Activated naive CD4-positive, alpha-beta T cell treated with anti-CD3 and anti-CD28 coated beads, Interleukin-2, amount 10 ng/mL, durations not matched to agents 7 days and 5 days (primary cell): ENCODE measurements at places on chromosomes 12 and 14.

DNA sequence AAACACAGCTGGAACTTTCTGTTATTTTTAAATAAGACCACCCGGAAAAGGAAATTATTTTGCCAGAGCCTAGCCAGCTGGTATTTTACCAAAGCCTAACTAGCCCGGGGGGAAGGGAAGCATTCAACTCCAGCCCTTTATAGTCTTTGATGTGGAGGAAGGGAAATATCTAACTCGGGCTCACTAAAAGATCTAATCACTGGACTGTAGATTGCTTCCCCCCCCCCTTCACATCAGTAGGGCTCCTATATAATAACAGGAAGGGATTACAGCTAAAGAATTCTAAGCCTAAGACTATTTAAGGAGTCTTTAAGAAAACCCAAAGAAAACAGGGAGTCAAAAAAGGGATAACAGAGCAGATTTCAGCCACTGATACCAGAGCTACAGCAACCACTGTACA lies 431.1 kb downstream of the KCNH5 start:
- no peak for DNase-seq

DNA sequence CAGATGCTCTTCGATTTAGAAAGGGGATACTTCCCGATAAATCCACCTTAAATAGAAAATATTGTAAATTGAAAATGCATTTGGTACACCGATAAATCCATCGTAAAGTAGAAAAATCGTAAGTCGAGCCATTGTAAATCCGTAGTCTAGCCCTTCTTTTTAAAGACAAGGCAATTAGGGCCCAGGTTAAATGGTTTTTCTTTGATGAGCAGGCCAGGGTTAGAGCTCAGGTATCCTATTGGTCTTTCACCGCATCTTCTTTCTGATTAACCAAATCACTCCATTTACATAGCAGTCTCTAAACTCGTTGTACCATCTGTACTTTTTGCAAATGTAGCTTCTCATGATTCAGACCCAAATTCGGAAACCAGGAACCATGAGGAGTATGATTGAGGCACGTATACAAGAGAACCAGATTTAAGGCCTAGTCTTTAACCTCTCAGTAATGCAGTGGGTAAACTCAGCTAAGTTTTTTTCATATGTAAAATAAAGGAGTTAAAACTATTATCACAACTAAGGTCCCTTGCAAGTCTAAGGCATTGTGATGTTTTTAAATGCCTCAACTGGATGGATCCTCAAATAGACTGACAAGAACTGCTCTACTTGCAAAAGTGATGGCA lies 2.2 kb upstream of the YAF2 start:
- no peak for DNase-seq

GRCh38 chr12:47722941-47723631 lies 2.2 kb downstream of the ENDOU start:
- no peak for DNase-seq

GRCh38 chr12:16939871-16940306 lies 333.9 kb upstream of the LMO3 start:
- DNase-seq = peak; percentile 19

DNA sequence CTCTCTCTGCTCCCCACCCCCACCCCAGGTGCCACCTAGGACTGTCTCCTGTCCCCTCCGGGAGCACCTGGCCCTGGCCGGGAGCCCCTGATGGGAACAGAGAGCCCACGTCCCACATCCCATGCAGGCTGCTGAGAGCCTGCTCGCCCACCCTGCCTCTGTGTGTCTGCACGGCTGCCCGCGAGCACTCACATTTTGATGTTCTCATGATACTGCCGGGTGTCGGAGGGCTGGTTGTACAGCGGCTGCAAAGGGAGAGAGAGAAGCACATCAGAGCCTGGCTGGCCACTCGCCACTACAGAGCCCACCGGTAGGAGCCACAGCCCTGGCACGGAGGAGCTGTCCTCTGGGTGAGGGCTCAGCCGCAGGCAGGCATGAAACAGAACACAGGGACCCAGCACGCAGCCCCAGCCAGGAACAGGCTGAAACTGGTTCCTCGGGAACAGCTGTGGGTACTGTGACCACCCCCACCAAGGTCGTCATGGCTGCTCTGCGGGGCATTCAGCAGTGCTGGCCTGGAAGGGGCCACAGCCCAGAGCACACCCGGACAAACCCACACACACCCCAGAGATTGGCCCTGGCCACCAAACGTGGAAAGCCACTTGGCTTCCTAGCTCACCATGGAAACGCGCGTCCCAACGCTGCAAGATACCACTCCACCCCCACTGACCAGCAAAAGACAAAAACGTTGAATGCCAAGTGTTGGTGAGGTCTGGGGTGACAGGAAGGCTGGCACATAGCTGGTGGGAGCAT lies 117.6 kb downstream of the NCOR2 start:
- no peak for DNase-seq

DNA sequence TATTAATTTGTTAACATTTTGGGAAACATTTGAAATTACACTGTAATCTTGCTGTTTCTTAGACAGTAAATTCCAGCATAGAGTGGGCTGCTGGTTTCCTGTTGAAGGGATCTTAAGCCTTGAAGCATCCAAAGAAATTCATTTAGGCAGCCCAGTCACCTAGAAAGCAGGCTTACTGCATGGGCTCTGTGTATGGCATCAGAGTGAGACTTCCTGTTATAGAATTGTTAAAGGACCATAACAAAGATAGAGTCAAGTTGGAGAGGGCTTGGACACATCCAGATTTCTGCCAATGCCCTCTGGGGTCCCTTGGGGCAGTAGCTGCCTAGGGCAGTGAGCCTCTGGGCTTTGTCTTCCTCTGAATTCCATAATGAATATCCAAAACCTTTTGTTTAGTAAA lies 149.2 kb downstream of the DYRK2 start:
- DNase-seq = no peak

- no peak for DNase-seq
Observed at GRCh38 chr14:64112867-64113678, 181.1 kb downstream of the ESR2 start.

DNA sequence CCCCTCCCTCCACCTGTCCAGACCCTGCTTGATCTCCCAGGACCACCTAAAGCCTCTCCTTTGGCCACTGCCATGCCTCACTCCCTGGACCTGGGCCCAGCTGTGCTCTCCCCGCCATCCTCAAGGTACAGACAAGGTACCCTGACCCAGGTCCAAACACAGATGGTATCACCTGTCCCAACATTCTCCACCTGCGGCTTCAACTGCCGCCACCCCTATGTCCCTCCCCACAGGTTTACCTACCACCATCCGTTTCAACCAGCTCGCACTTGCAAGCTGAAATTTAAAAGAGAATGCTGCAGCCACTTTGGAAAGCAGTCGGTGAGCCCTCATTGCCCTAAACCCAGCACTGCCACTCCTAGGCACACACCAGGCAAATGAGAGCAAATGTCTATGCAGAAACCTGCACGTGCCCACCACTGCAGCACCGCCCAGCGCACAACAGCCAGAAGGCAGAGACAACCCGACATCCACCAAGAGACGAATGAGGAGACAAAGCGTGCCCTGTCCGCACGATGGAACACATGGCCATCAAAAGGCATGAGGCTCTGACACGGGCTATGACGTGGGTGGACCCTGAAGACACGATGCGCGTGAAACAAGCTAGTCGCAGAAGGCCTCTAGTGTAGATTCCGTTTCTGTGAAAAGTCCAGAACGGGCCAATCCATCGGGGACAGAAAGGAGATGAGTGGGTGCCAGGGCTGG lies 71.0 kb downstream of the RFLNA start:
- no peak for DNase-seq

DNA sequence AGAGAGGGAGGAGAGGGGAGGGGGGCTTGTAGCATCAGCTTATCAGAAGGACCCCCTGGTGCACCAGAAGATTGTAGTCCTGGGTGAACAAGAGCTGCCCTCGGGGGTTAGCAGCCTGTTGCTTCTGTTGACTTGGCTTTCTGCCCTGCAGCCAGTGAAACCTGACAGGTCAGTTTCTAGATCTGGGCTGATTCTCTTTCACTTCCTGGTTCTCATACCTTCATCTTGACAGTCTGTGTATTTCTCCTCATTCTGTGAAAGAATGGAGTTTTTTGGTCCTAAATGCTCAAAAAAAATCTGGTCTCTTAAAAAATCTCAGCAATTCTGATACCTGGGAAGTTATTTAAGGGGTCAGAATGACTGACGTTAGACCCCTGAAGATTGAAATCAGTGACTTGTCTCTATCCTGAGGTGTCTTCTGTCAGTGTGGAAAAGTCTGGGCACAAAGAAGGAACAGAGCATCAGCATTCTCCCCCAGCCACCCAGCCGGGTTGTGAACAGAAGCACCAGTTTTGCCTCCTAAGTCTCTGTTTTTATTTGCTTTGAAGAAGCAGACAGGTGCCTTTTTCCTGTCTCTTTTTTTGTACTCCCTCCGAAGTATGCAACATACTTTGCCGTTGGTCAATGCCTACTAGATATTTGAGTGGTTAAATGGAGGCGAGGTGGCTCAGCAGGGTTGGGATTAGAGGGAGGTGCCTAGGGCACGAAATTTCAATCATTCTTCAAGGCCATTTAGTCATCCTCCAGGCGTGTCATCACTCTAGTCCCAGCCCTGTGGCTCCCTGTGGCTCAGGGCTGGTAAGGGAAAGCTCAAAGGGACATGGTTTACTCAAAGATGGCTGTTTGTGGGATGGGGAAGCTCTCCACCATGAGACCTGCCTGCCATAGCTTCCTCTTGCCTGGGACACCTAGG lies 24.0 kb downstream of the TTC9 start:
- DNase-seq = no peak

DNA sequence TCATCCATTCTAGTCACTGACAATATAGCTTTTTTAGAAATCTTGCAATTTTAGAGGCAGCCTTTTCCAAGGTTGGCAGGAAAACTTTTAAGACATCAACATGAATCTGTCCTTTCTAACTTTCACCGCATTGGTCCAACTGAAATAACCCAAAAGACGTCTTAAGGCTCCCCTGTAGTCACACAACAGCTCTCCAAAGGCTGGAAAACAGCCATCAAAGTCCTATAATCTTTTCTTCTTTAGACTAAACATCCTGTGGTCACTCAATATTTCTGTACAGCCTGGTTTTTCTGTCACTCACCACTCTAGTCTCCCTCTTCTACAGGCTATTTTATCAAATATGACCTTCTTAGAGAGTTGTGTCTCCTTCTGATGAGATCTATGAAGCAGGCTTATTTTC lies 4.5 kb upstream of the PTPRB start:
- DNase-seq = no peak

- no peak for DNase-seq
Observed at GRCh38 chr12:77667101-77667500, 163.6 kb upstream of the NAV3 start.

DNA sequence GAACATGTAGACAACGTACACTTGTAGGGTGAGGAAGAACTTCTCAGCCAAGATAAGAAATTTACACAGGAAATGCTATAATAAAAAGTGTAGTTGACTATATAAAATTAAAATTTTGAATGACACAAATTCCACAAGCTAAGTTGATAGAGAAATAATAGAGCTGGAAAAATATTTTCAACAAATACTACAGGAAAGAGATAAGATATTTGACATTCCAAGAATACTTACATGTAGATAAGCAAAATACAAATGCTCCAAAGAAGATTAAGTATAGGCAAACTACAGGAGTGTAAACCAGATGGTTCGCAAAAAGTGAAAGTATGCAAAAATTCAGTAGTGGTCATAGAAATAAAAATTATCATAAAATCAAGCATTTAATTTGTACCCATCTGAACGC lies 49.2 kb upstream of the ANP32D start:
- DNase-seq = no peak

DNA sequence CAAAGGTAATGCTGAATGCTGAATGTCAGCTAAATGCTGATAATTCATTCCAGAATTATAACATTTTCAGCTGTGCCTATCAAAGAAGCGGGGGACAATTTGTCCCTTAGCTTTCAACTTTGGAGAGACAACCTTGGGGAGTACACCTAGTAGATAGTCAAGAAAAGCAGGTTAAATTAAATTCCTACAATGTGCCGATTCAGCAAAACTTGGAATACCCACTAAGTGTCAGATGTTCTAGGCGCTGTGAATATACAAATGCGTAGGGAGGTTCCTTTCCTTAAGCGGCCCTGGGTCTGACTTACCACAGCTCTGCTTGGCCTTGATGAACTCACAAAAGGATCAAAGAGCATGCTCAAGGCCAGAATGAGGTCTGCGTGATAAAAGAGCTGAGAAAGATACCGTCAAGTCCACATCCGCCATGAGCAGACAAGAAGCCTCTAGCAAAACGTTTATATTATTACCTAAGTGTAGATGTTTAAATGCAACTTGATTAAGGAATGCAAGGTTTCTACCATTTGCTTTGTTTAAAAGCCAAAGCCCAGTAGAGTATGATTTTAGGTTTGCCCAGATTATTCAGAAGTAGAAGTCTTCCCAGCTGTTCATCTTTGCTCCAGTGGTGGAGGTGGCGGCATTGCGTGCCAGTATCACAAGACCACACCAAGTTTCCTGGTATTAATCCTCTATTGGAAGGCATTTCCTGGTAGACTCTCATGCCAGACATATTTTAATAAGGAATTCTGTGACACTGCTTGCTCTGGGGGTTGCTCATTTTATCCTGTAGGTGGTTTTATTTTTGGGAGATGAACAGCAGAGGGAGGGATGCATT lies 368.6 kb downstream of the DPF3 start:
- no peak for DNase-seq

DNA sequence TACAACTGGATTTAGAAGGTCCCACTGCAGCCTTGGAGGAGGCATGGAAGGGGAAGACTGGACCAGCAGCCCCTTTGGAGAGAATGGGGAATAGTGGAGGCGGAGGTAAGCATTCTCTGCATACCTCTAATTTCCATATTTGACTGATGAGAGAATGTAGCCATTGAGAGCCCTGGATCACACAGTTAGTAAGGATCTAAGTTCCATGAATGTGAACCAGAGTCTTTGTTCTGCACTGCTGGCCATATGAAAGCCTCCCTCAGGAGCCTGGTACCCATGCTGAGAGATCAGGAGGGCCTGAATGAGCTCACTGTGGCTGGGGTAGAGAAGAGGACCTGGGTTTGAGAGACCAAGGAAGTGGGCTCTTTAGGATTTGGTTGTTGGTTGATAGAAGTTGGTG lies 192.1 kb downstream of the TMEM132C start:
- DNase-seq = no peak

DNA sequence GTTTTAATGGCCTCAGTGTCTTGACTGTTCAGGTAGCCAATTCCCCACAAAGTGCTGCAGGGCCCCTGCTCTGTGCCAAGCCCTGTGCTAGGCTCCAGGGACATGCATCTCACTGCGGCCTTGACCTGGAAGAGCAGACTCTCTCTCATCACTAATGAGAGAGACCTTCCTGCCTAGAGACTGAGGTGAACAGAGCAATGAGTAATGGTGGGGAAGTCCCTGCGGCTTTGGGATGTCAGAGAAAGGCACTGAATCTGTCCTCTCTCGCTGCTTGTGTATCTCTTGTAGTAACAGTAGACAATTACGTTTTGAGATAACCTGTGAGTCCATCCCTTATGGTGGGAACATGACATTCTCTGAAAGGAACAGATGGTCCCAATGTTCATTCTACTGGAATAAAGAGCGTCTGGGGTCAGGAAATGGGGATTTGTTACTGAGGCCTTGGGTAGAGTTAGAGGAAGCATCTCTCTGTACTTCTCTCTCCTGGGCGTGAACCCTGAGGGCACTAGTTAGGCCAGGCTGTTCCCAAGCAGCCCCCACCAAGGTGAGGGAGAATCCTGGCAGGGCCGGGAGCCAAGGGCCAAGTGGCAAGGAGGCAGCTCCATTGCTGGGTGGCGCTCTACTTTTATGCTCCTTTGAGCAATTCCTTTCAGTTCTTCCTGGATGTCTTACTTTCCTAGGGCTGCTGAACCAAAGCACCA lies 13.5 kb downstream of the NFATC4 start:
- DNase-seq = no peak
